ENCODE measurements at places on chromosomes 5 and 9.

DNA sequence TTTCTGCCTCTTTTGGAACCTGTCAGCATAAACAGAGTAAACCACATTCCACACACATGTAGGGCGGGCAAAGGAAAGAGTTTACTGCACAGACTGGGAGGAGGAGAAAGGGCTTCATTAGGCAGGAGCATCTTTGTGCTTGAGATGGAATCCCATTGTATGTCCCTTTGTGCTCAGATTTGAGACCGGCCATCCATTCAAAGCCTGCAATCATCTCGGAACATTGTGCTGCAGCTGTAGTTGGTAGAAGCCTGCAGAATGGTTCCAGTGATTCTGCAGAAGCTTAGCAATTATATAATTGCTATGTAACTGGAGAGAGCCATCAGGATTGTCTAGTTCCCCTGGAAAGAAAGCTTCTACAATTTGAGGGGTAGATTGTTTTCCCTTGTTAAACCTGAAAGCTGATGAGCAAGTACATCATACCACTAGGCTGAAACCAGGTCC lies 16.5 kb downstream of the ZNF462 start:
- DNase-seq, result no peak

DNA sequence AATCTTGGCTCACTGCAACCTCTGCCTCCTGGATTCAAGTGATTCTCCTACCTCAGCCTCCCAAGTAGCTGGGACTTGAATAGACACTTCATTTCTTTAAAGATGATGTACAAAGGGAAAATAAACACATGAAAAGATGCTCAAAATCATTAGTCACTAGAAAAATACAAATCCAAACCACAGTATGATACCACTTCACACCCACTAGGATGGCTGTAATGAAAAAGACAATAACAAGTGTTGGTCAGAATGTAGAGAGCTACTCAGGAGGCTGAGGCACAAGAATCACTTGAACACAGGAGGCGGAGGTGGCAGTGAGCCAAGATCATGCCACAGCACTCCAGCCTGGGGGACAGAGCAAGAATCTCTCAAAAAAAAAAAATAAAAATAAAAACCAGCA lies 13.0 kb downstream of the F2RL2 start:
- DNase-seq, result no peak

GRCh38 chr9:77464661-77465060 lies 183.5 kb downstream of the GNA14 start:
- DNase-seq, result no peak

DNA sequence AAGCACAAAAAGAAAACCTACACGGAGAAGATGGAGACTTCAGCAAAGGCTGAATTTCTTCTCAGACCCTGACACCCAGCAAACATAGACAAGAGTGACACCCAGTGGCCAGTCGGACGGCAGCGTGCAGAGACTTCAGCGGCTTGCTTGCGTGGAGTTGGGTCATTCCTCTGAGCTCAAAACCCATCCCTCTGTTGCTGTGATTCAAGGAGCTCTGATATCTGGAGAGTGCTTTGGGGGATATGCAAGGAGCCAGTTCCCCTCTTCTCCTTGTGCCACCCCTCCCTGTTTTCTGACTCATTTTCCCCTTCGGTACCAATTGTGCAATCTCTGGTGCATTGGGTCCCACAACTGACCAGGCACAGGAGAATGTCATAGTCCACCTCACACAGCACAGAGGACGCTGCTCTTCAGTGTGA lies 27.5 kb downstream of the SH3TC2 start:
- DNase-seq, result no peak

DNA sequence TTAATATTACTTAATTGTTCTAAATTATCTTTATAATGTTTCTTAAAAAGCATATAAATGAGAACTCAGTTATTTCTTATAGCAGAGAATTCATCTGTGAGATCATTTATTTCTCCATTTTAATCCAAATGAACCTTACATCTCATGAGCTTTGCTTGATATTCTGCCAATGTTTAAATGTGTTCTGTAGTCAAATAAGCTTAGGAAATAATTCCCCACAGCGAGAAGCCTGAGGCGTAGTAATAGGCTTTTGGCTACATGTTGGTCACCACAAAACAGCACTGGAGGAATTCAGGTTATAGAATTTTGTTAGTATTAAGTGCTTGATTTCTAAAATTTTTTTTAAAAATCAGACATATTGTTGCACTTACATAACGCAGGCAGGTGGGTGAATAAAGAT lies 585.3 kb upstream of the RORB start:
- DNase-seq, result no peak

DNA sequence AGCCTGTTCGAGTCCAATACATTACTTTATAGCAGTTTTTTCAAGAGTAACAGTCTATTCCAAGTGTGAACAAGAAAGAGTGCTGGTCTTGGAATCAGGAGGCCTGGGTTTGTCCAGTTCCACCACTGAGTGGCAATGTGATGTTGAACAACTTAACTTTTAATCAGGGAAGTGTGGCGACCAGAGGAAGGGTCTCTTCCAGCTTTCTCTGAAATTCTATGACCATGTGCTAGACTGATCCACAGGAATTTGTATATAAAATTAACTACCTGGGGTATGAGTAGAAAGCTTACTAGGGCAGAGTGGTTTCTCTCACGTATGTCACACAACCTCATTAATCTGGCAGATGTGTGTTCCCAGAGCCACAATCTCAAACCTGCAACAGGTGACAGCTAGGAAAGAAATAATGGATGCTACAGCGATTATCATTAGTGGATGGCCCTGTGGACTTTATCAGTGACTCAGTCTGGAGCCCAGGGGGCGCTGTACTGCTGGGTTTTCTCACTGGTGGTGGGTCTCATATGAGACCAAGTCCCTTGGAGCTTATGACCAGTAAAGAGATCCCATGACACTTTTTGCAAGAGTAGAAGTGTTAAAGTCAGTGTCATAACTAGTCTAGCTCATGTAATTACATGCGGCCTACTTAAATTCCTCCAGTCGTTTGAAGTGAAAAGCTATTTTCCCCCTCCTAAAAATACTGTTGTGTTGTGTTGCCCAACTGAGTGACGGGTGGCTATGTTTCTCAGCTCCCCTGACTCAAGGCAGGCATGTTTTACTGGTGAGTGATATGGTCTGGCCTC lies 116.5 kb downstream of the GDNF start:
- no peak for DNase-seq

- no peak for DNase-seq
Measured at GRCh38 chr9:110156902-110157301, 51.1 kb downstream of the C9orf152 start.

DNA sequence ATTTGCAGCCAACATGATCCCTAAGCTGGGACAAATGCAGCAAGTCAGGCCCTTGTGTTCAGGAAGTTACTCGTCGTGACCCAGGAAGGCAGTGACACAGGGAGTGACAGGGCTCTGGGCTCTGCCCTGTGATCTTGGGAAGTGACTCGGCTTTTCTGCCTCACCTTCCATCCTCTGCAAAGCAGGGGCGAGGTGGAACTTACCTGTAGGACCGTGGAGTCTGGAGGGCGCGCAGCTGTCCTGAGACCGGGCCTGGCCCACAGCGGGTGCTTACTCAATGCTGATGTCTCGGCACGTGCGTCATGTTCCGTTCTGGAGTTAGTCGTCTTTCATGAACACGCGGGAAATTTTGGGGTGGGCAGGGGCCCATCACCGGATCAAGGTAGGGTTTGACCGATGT lies 22.8 kb upstream of the LPCAT1 start:
- no peak for DNase-seq

DNA sequence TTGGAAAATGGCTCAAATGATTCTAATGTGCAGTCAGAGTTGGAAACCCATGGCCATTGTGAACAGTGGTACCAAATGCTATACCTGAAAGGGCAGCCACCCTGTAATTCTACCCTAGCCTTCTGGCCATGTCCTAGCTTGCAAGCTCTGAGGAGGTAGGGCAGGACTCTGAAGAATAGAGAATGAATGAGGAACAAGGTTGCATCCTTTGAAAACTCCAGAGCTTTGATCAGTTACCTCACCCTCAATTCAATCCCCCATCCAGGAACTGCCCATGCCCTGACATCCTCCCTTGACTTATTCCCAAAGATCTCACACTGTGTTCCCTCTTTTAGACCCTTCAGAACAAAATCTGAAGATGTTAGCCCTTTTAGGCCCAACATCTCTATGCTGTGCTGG lies 17.8 kb upstream of the ERMP1 start:
- DNase-seq, result no peak

- DNase-seq, result no peak
Measured at GRCh38 chr5:67063055-67063454, 133.5 kb downstream of the CD180 start.

DNA sequence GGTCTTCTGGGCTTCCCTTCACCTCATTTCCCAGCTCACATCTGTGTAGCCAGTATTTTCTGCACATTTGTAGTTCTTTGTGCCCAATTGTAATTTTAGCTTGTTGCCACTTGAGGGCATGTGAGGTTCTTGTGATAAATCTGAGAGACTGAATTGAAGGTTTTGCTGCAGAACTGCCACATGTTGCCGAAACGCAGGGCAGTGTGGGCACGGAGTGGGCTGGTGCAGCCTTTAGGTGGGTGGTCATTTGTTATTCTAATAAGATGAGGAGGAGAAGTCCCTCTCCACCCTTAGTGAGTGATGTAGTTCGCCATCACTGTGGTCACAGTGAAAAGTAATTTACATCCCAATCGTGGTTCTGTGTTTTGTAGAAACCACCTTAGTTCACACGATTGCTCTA lies 21.2 kb downstream of the OTULIN start:
- DNase-seq, result peak; percentile 37

DNA sequence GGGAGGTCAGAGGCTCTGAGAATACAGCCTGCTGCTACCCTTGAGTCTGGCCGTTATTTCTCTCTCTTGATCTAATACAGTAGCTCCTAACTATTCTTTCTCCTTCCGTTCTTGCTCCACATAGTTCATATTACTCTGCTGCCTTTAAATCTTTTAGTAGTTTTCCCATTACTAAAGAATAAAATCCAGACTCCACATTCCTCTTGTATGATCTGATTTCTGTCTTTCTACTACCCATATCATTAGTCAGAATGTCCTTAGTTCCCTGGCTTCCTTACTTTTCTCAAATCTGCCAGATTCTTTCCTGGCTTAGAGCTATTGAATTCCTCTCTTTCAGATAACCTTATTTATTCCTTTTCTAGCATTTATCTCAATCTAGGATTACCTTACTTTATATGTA lies 40.0 kb downstream of the MARCHF6 start:
- DNase-seq, result no peak

DNA sequence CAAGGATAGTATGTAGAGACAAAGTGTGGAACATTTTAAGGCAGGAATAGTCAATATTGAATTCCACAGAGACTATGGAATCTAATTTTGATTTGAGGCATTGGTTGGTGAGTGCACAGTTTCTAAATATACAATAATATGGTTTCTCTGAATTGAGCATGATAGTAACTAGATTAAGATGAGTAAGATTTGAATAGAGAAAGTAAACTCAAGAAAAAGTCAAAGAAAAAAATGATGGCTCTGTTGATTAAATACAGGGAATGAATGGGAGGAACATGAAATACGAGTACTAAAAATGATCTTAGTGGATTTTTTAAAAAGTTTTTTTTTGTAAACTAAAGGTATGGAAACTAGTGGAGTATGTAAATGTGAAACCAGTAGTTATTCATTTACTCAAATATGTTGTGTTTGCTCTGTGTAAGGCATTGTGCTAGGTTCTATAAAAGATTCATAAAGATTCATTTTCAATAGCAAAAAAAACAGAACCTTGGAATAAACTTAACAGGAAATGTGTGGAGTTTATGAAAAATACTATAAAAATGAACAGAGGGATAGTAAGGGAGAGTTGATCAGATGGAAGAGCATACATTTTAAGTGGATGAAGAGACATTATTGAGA lies 101.2 kb downstream of the ZCCHC7 start:
- DNase-seq, result no peak

- DNase-seq, result no peak
Measured at GRCh38 chr5:59922220-59922619, 28.7 kb upstream of the PDE4D start.

DNA sequence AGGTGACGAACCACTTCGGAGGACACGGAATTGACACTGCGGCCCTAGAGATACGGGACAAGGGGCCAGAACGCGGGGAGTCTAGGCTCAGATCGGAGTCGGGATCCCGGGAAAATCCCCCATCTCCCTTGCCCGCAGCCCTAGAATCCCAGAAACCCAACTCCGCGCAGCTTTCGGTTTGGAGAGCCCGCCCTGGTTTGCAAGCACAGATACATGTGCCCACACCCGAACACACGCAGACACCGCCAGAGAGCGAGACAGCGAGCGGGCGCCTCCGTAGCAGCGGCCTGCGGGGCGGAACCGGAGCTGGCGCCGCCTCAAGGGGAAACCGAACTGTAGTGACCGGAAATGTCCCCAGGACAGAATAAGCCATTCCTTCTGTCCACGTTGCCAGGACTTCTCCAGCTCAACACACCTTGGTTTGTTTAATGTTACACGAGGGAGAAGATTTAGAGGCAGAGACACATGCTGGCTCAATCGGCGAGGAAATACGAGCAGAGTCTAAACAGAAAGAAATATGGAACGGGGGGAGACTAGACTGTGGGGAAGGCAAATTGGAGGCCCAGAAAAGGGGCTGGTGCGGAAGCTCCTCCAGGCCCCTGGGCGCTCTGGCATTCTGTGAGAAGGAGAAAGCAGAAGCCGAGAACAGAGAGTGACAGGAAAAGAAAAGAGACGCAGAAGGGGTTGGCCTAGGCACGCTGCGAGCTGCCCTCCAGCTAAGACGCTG lies 2.9 kb upstream of the PAX5 start:
- DNase-seq, result peak; percentile 35
